ENCODE measurements at places on chromosomes 16 and 17.

GRCh38 chr16:19696328-19696727 lies 21.7 kb downstream of the KNOP1 start:
- DNase-seq, result no peak

DNA sequence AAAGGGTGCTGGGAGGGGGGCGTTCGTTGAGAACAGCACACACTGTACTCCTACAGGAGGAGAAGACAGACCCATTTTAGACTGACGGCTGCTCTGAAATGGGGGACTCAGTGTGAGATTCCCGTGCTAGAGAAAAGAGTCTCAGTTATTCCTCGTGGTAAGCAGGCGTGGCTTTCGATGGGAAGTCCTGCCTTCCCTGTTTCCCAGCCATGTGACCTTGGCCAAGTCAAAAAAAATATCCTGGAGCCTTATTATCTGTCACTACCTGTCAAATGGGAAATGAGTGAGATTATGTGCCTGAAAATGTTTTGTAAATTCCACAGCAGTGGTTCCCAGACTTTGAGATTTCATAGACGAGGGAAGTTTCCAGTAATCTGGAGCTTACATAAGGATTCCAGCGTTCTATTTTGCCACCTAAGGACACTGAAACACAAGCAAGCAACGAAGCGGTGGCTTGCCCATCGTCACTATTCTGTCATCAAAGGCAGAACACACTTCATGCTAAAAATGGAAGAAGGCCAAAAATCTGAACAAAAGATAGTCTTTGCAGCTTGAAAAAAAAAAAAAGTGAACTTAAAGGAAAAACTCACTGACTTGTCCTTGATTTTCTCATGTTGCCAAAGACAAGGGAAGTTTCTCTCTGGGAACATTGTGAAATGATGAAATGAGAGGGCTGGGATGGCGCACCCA lies 253.4 kb upstream of the RPL38 start:
- DNase-seq, result no peak

- no peak for DNase-seq
Measured at GRCh38 chr16:27665881-27666280, 115.9 kb downstream of the KATNIP start.

DNA sequence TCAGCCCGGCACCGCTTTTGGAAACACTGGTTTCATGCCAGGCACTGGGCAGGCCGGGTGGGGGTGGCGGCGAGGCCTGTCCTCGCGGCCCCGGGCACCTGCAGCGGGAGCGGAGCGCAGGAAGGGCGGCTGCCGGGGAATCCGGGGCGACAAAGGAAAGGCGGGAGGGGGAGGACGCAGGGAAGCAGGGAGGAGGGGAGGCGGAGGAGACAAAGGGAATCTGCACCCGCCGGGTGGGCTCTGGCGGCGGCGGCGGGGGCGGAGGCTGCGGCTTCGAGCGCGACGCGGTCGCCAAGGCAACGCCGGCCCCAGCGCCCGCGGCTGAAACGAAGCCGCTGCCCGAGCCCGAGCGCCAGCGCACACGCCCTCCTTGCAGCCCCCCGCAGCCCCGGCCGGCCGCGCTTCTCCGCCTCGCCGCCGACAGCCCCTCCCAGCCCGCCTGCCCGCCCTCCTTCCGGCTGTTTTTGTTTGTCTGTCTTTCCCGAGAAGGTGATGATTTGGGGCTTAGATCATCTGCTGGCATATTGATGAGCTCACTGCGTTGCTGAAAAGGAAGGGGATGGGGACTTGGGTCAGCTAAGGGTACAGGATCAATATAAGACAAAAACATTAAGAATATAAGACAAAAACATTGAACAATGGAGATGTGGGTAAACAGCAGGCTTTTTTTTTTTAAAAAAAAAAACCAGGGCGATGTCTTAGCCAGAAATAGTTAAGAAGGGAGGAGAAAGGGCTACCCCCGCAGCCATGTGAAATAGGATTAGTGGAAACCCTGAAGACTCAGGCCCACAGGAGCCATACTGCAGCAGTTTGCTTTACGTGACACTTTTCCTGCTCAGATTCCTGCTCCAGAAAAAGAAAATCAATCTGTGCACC lies 32.7 kb downstream of the CDK5R1 start:
- no peak for DNase-seq

DNA sequence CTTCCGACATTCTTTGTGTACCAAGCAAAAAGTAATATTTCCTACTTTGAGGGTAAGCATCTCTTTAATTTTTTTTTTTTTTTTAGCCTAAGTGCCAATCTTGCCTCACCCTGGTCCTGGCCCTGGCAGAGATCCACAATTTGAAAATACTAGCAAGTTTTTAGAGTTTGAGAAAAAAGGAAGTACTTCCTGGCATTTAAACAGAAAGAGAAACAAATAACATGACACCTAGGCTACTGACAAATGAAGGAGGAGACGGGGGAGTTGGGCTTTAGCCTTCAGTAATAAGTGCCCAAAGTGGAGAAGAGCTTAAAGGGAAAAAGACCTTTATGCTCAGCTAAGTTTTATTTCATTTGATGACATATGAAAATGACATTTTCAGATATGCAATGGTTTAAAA lies 92.8 kb downstream of the HS3ST3A1 start:
- DNase-seq, result no peak

- no peak for DNase-seq
Measured at GRCh38 chr17:57720386-57721035, 24.6 kb downstream of the CCDC182 start.

- DNase-seq, result no peak
Measured at GRCh38 chr17:39486242-39486641, 25.0 kb downstream of the CDK12 start.
